ENCODE measurements at places on chromosomes 6 and 20. TPM values are rescaled to one million over a fixed set of nuclear protein-coding genes. Genes with fewer than 3 reads are reported as not detected.

DNA sequence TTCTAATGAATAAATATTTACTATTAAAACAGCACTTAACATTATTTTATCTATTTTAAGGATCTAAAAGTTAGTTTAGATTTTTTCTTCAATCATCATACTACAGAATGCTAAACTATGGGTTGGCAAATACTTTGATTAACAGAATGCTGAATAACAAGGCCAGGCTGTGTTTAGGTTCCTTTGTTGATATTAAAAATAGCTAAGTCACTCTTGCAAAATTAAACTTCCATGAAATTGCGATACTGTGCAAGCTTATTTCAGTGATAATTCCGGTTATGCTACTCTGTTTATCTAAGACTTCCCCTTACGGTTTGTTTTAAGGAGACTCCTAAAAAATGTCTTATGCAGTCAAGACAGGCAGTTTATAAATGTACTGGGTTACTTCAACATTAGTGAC, 2.8 kb downstream of the RNF24 start:
- no peak for DNase-seq

DNA sequence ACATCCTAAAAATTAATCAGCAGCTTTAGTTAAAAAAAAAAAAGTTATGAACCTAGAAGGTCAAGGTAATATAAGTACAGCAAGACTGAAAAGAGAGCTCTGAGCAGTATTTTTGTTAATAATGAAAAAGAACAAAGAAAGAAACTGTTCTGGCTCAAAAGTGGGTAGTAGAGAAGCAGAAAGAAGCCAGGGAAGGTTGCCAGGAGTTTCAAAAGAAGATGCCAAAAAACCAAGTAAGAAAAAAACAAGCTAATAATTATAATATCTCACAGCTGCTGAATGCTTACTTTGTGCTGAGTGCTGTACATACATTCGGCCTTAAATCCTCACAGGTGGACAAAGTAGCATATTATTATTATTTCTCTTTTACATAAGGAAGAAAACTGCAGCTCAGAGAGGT, 31.9 kb downstream of the NRSN1 start:
- DNase-seq, result no peak

- no peak for DNase-seq
Measured at GRCh38 chr20:8946036-8946940, 122.6 kb upstream of the PLCB4 start.

GRCh38 chr6:15337582-15337981, 91.7 kb downstream of the JARID2 start:
- DNase-seq, result no peak

The ADAT2 gene
- 19.4 TPM for total RNA-seq
